ENCODE measurements at places on chromosomes 2 and 18.

- DNase-seq = no peak
Observed at GRCh38 chr2:47093626-47094025, 61.5 kb downstream of the STPG4 start.

DNA sequence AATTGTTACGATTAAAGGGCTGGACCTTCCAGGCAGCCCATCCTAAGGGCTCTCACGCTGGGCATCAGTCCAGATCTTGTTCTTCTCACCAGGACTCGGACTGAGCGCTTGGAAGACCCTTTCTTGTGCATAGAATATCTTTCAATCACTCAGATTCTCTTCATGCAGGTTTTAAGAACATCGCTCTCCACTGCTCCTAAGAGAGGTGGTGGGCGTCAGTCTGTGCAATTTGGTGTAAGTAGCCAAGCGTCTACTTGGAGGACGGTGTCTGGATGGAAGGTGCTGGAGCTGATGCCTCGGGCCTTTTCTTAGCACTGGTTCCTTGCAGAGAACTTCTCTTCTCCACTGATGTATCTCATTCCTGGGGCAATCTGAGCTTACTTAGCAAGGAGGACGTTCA is 68.7 kb downstream of the ASB1 start:
- no peak for DNase-seq

DNA sequence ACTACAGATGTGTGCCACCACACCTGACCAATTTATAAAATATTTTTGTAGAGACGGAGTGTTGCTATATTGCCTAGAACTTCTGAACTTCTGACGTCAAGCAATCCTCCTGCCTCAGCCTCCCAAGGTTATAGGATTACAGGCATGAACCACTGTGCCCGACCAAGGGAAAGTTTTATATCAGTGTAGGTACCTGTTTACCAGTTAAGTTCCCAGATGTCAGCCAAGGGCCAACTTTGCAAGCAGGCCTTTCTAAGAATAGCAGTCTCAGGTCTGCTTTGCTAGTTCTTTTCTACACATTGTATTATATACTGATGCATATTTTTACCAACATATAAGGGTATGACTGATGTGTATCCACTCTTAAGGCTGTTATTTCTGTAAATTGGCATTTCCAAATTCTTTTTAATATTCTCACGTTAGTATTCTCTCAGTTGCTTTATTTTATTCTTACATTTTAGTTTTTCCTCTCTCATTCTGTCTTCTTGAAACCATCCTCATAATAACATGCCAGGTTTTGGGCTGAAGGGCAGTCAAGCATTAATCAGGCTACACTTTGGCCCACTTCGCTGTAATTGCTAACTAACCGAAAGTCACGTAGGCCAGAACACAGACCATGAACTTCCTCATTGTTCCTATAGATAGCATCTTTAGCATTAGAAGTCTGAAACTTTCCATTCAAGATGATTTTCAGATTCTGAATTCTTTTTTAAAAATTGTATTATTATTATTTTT is 25.0 kb upstream of the CXXC1 start:
- no peak for DNase-seq

DNA sequence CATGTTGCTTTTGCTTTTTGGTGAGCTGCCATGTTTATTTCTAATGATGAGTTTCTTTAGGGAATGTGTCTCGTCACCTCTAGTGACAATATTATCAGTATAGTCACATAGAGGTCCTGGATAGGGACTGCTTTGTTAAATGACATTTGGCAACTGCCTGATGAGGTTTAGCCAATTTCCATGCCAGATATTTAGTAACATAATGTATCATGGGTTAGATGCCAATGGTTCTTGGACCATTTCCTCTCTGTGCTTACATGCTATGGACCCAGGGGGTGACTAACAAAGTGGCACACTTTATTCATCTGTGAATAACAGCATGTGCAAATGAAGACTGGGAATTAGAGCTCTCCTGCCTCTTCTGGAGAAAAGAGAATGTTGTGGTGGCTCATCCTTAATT is 56.2 kb upstream of the RAB27B start:
- no peak for DNase-seq

DNA sequence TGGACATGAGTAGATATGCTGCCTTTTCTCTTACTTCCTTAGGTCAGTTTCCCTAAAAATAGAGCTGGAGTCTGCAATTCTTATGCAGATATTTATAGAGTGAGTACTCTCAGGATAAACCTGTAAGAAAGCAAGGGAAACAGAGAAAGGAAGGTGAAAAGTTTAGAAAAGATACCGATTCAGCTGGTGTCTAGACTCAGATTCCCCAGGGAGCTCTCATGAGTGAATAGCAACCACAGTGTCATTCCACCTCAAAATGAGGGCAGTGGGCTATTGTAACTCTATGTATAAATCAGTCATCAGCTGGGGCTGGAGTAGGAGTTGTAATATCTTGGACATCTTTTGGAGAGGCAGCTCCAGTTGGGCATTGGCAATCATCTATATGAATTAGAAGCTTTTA is 1485.1 kb upstream of the TMEFF2 start:
- DNase-seq = no peak

GRCh38 chr2:1665761-1666505 is 78.4 kb downstream of the PXDN start:
- no peak for DNase-seq

- peak; percentile 96 for DNase-seq
Observed at GRCh38 chr2:136135921-136136906, 18.3 kb upstream of the CXCR4 start.

- no peak for DNase-seq
Observed at GRCh38 chr2:60534052-60534685, 19.3 kb downstream of the BCL11A start.

GRCh38 chr2:235538981-235539380 is 45.1 kb downstream of the AGAP1 start:
- DNase-seq = no peak

DNA sequence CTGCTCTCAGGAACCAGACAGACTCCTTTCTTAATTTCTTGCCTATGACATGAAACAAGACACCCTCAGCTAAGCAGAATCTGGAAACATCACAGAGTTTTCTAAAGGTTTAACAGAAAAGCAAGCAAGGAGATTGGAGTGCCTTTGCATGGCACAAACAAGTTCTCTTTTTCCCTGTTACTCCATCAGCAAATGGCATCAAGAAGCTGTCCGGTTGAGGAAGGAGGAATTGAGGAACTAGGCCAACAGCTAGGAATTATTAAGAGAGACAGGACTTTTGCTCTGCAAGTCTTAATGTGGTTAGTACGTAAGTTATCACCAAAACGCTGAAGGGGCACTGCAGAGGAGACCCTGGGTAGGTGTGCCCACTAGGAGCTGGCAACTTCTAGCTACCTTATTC is 53.2 kb downstream of the NEB start:
- no peak for DNase-seq

DNA sequence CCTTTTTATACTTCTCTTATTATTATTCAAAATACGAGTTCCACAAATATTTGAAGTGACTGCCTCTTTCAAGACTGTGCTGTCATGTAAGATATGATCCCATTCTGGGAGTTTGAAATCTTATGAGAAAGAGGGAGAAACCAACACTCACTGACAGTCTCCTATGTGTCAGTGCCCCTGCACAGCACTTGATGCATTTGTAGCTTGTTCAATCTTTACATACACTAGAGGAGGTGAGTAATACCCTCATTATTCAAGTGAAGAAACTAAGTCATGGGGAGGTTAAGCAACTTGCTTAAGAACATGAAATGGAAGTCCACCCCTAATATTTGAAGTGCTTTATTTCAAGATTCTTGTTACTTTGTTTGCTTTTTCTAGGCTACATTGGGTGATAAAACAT is 459.5 kb upstream of the FANCL start:
- DNase-seq = no peak

GRCh38 chr2:8587920-8588830 is 93.7 kb upstream of the ID2 start:
- DNase-seq = no peak

DNA sequence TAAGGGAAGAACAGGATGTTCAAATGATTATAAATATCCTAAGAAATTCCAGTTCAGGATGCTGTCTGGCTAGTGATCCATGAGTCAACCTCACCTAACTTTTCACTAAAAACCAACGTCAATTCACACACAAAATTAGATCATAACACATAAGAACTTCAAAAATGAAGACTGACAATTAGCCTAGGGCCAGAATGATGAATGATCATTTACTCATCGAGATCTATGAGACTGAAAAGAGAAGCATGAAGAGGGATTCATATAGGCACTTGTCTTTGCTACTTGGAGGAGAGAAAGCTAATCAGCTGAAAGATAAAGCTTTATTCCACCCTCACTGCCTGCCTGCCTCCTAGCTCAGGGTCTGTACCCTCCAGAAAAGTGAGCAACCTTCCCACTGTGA is 29.8 kb downstream of the ADD2 start:
- DNase-seq = no peak

DNA sequence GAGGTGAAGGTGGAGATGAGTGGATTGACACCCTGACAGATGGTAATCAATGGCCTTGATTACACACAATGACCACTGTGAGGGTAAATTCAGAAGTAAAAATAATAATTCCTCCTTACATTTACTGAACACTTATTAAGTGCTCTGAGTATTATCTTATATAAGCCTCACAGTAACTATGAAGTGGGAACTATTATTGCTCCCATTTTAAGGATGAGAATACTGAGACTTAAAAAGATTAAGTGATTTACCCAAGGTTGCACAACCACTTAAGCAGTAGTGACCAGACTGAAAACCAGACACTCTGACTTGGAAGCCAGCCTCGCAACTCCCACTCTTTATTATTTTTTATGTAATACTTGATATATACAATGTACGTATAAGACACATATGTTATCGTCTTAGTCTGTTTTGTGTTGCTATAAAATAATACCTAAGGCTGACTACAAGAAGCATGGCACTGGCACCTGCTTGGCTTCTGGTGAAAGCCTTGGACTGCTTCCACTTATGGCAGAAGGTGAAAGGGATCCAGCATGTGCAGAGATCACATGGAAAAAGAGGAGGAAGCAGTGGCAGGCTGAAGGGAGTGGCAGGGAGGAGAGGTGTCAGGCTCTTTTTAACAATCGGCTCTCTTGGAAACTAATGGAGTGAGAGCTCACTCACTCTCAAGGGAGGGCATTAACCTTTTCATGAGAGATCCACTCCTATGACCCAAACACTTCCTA is 41.5 kb upstream of the C1D start:
- DNase-seq = no peak

- DNase-seq = no peak
Observed at GRCh38 chr18:3481696-3482210, 31.8 kb downstream of the TGIF1 start.

DNA sequence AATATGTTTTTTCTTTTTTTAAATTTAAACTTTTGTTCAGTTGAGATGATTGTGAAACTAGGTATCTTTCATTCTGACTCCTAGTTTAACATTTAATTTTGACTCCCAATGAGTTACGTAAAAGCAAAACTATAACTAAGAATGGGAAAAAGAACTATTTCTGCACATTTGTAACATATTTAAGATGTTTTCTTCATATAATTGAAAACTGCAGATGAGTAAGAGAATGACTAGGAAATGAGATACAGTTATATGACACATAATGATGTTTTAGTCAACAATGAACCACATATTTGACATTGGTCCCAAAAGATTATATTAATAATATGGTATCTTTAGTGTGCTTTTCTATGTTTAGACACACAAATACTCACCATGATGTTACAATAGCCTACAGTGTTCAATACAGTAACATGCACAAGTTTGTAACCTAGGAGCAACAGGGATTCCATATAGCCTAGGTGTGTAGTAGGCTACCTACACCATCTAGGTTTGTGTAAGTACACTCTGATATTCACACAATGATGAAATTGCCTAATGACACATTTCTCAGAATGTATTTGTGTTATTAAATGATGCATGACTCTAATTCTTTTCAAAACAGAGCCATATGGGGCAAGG is 12.6 kb downstream of the ERMN start:
- DNase-seq = no peak

- DNase-seq = no peak
Observed at GRCh38 chr2:45269149-45269793, 260.0 kb upstream of the SIX2 start.

DNA sequence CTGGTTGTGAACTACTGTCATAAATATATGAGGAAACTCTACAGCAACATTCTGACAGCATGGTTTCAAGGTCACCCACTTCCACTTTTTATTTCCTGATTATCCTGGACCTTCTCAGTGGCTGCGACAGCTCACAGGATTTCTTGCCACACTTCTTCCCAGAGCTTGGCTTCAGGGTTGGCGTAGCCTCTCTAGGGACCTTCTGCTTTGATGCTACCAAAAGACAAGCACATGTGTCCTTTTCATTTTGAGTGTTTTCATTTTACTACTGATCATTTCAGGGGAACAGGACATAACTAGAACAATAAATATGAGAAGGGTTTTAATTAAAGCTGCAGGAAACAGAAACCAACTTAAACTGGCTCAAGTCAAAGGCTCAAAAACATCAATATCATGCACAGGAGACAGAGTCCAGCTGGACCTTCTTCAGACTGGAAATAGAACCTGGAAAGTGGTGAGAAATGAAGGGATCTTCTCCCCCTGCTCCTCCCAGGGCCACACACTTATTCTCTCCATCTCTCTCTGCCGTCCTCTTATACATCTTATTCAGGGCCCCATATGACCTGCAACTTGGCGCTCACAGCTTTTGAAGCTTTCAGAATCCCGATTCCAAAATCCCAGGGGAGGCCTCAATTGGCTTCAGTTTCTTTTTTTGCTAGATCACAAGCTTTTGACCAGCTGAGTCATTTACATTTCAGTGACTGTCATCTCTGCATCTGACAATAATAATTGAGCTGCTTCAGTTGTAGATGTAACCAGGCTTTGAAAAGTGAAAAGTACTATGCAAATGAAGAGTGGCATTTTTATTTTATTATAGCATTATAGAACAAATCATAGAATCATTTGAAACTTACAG is 9.7 kb downstream of the VIT start:
- no peak for DNase-seq

- no peak for DNase-seq
Observed at GRCh38 chr18:13556502-13556901, 169.9 kb downstream of the FAM210A start.

DNA sequence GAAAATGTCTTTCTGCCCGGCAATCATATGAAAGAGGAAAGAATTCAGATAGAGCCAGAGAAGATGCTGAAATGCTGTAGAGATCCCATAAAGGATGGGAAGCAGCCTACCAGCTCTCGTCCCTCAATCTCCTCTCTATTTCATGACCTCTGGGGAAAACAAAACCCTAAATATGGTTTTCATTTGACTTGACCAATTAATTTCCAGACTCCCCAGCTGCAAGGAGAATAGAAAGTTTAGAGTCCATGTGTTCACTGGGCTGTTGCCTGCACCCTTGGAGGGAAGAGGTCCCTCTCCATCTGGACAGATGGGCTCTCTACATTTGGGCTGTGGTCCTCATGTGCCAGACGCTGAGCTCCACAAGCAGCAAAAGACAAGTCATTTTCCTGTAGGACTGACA is 40.6 kb downstream of the CAPN13 start:
- DNase-seq = no peak

- no peak for DNase-seq
Observed at GRCh38 chr2:60058781-60059180, 494.7 kb downstream of the BCL11A start.

DNA sequence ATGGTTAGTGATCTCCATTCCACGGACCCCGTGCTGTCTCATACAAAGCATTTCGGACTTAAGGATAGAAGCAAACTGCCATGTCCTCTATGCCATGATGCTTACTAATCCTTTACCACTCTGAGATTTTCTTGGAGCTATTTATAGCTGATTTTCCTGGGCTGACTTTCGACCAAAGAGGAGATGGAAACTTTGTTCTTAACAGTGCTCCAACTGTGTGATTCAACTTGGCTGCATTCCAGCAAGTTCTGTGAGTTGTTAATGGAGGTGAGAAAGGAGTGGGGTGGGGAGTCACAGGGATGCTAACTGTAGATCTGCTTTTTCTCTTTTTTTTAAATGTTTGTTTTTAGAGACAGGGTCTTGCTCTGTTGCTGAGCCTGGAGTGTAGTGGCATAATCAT is 45.5 kb upstream of the MSH2 start:
- no peak for DNase-seq

Data from natural killer cell (primary cell).